ENCODE measurements at places on chromosomes 2 and 18. TPM values are rescaled to one million over a fixed set of nuclear protein-coding genes. Genes with fewer than 3 reads are reported as not detected.

Gene ADI1
- 36.4 TPM for total RNA-seq

Gene CSRNP3
- not detected for total RNA-seq

- H3K27ac ChIP-seq = no peak overlapping the region
- DNase-seq = no peak
- H3K27me3 ChIP-seq = no peaks in the 10 kb centered on the region
- no peak overlapping the region for H3K4me3 ChIP-seq
Observed at GRCh38 chr2:129103936-129104878, 785.5 kb upstream of the HS6ST1 start.

- H3K4me1 ChIP-seq = no peaks in the 10 kb centered on the region
- H3K4me3 ChIP-seq = no peak overlapping the region
- H3K27me3 ChIP-seq = peaks cover 4% of the 10 kb centered on the region
- no peak overlapping the region for H3K27ac ChIP-seq
Observed at GRCh38 chr18:36672437-36673344, 156.1 kb downstream of the TPGS2 start.

GRCh38 chr2:43824951-43825493, 13.6 kb downstream of the ABCG5 start:
- no peak overlapping the region for H3K4me3 ChIP-seq
- no peak for DNase-seq
- H3K27me3 ChIP-seq = peaks cover 25% of the 10 kb centered on the region
- H3K27ac ChIP-seq = no peak overlapping the region
- H3K4me1 ChIP-seq = no peaks in the 10 kb centered on the region

GRCh38 chr18:28791101-28791500, 614.2 kb upstream of the CDH2 start:
- no peak overlapping the region for H3K27ac ChIP-seq
- H3K4me3 ChIP-seq = no peak overlapping the region
- no peak for DNase-seq
- no peaks in the 10 kb centered on the region for H3K4me1 ChIP-seq
- H3K27me3 ChIP-seq = no peaks in the 10 kb centered on the region

GRCh38 chr18:58279504-58280175, 235.6 kb downstream of the NEDD4L start:
- H3K4me1 ChIP-seq = no peaks in the 10 kb centered on the region
- no peaks in the 10 kb centered on the region for H3K36me3 ChIP-seq
- H3K4me3 ChIP-seq = no peak overlapping the region
- no peak overlapping the region for H3K27ac ChIP-seq

GRCh38 chr2:167438206-167438605, 549.9 kb downstream of the XIRP2 start:
- H3K4me3 ChIP-seq = no peak overlapping the region
- H3K36me3 ChIP-seq = no peaks in the 10 kb centered on the region
- H3K4me1 ChIP-seq = no peaks in the 10 kb centered on the region

DNA sequence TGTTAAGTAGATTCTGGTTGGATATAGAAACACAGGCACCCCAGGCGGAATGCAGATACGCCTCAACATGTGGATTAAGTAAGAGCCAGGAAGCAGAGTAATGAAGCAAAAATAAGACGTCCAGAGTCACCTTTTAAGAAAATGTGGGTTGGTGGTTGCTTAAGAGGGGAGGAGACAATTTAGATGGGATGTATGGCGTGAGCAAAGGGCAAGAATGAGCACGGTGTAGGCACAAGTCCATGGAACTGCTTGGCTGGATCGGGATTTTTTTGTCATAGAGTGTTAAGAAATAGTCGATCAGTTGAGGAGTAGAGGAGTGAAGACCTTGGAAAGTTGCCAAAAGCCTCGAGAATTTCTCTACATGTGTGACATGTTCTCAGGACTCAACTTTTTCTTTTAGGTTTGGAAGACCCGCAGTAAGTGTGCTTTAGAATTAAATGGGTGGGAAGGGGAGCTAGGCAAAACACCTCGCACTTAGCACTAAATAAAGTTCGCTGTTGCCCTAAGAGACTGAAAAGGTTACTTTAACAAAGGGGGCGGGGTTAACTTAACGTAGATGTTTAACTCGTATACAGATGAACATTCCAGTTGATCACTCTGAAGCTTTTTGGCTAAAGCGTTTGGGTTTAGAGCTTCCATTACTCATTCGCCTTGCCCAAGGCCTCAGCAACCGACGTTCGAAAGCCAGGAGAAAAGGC, 716 bp upstream of the SLC39A10 start:
- peak overlapping the region; percentile 98 for H3K4me3 ChIP-seq
- peaks cover 3% of the 10 kb centered on the region for H3K27me3 ChIP-seq
- peak overlapping the region; percentile 100 for H3K27ac ChIP-seq
- peaks cover 29% of the 10 kb centered on the region for H3K4me1 ChIP-seq
- H3K36me3 ChIP-seq = peaks cover 32% of the 10 kb centered on the region

DNA sequence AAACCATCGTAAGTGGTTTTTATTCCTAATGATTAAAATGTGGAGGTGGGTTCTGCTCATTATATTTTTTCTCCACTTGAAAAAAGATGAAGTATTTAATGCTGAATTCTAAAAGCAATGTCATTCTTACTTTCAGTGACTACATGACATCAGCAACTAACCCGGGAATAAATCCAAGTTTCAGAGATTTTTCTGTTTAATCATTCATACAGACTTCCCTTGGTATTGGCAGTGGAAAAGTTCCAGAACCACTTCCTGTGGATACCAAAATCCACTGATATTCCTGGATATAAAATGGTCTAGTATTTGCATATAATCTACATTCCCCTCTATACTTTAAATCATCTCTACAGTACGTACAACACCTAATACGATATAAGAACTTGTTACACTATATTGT, 128.6 kb downstream of the ZNF532 start:
- no peak for DNase-seq
- peaks cover 16% of the 10 kb centered on the region for H3K27me3 ChIP-seq
- H3K27ac ChIP-seq = no peak overlapping the region

- no peak for DNase-seq
- no peak overlapping the region for H3K27ac ChIP-seq
- H3K4me1 ChIP-seq = no peaks in the 10 kb centered on the region
- H3K27me3 ChIP-seq = peaks cover 19% of the 10 kb centered on the region
Observed at GRCh38 chr2:20232837-20233207, 7.9 kb upstream of the SDC1 start.
